ENCODE measurements at places on chromosomes 12 and 14.

- DNase-seq: no peak
Measured at GRCh38 chr12:94717108-94717507, 66.8 kb upstream of the TMCC3 start.

GRCh38 chr12:130819681-130820080 lies 19.4 kb downstream of the STX2 start:
- DNase-seq: no peak

DNA sequence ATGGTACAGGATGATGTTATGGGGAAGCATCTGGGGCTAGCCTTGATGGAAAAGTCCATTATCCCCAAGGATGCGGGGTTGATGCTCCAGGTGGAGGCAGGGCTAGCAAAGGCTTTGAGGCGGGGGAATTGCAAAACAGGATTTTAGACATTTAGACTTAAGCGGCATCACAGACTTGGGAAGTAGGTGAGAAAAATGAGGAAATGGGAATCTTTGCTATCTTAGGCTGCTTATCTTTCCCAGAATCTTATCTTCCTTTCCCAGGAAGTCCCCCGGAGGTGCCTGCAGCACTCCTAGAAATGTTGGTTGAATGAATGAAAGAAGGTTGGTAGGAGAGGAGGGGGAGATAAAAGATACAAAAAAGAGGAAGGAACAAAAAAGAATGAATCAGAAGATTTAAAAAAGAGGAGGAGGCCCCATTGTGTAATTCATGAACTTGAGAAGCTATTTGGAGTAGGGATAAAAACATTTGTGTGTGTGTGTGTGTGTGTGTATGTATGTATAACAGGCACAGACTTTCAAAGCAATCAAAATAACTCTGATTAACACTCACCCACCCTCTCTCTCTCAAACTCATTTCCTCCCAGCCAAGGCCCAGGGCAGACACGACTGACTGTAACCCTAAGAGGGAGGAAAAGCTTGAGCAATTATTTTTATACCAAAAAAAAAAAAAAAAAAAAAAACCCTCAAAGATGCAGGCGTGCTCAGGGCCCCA lies 62.5 kb upstream of the TBX3 start:
- DNase-seq: no peak

GRCh38 chr12:123034022-123034541 lies 53.6 kb downstream of the ARL6IP4 start:
- DNase-seq: no peak

DNA sequence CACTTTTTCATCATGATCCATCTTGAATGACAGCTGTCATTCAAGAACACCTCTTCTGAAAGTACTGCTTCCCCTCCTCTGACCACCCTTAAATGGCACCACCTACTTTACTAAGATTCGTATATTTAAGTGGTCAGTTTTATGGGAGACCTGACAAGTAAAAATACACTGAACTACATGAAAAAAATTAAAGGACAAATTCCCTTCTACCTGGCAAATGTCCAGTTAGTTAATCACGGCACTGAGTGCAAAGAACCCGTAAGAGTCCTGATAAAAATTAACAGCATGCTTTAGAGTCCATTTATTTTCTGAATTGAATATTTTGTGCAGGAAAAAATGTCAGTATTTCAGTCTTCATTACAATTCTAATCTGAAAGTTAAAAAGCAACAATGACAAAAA lies 48.7 kb downstream of the SETD3 start:
- DNase-seq: no peak

GRCh38 chr14:106109337-106109736 lies 583.0 kb downstream of the TMEM121 start:
- DNase-seq: no peak

- no peak for DNase-seq
Measured at GRCh38 chr14:68243450-68244010, 424.0 kb downstream of the RAD51B start.

GRCh38 chr14:34368971-34369647 lies 92.9 kb downstream of the SPTSSA start:
- DNase-seq: no peak

Data from CD4-positive, alpha-beta T cell treated with Interleukin-15 for 4 hours (primary cell).